Epithelial cell of proximal tubule (primary cell): ENCODE measurements at places on chromosomes 12 and 14.

DNA sequence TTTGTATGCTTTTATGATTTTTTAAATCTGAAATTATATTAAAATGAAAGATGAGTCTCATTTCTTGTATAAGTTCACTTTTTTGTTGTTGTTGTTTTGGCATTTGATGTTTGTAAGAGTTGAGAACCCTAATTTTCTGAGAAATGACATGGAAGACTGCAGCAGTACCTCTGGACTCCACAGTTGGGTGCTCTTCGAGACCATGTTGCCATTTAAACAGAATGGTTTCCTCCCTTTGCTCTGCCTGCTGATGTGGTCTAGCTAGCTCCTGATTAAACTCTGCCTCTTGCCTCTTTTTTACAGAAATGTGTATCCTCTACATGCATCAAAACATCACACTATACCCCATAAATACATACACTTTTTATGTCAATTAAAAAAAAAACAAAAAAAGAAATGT, 5.8 kb upstream of the LTA4H start:
- DNase-seq, result no peak

GRCh38 chr14:77180726-77181602, 634 bp upstream of the TMEM63C start:
- DNase-seq, result no peak

DNA sequence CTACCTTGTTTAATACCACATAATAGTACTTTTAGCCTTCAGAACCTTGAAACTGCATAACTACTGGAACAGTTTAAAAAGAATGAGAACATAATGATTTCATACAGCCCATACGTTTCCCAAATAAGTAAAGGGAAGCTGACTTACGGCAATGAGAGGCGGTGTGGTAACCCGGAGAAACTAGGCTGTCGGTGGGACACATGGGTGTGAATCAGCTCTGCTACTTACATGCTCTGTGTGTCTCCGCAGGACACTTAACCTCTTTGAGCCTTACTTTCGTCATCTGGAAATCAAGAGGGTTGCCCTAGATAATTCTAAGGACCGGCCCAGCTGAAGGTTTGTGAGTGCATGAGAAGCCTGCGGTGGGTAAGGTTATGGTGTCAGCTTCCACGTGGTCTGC, 49.3 kb upstream of the PLEKHG3 start:
- no peak for DNase-seq

- DNase-seq, result no peak
These were observed 11.2 kb downstream of the MOK start for GRCh38 chr14:102293781-102294180.

GRCh38 chr14:51094282-51094821, 553 bp downstream of the TRIM9 start:
- DNase-seq, result no peak

- DNase-seq, result no peak
These were observed 212.9 kb downstream of the NRXN3 start for GRCh38 chr14:78383060-78383459.

DNA sequence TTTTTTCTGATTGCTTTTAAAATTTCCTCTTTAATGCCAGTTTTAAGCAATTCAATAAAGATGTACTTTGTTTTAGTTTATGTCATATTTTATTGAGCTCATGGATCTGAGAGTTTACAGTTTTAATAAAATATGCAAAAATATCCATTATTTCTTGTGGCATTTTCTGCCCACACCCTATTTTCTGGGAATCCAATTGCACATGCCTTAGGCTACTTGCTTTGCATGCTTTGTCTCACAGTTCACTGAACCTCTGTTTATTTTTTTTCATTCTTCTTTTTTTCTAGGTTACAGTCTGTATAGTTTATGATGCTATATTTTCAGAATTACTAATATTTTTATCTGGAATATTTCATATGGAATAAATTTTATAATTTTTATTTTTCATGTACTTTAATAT, 1258.0 kb downstream of the FSCB start:
- no peak for DNase-seq

DNA sequence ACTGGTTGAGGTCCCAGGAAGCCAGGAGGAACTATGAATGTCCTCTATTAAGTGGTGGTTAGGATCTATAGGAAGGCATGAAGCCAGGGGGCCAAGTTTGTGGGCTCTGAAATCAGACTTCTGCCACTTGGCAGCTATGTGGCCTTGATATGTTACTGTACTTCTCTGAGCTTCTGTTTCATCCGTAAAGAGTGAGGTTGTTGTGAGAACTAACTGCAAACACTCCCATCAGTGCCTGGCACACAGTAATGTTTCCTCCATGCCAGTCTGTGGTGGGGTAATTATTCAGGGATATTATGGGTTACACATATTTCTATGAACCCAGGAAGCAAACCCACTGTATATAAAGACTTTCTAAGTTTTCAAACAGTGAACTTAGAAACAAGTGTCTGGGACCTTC, 57.4 kb downstream of the PLXNC1 start:
- no peak for DNase-seq

DNA sequence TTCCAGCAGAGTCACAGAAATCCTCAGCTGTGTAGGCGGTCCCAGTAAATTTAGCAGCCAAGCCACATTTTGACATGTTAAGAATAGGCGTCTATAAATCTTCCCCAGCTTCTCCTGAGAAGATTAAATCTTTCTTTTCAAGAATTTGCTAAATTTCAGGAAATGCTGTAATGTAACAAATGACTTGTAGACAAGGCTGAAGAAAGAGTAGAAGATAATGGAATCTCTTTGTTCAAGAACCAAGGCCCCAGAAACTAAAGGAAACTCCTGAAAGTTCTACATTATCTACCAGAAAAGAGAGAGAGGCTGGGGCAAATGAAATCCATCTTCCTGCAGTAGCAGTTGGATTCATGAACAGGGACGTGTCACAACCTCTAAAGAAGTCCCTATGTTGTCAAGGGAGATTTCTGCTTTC, 760.3 kb downstream of the NOVA1 start:
- DNase-seq, result no peak

DNA sequence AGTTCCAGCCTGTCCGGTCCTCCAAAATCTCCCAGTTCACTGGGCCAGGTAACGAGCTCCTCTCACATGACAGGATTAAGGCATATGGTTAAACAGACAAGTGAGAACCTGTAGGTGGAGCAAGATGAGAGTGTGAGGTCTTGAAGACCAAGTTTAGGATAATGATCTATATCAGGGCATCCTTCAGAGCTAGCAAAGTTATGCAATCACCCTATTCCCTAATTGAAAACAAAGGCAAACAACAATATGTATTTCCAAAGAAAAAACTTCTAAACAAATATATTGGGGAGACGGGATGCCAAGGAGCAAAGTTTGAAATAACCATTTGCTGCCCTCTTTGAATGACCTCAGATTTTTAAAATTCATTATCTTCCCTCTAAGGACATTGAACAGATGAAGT, 571.2 kb downstream of the BCL11B start:
- no peak for DNase-seq

GRCh38 chr12:5827591-5827990, 117.5 kb downstream of the ANO2 start:
- DNase-seq, result no peak

DNA sequence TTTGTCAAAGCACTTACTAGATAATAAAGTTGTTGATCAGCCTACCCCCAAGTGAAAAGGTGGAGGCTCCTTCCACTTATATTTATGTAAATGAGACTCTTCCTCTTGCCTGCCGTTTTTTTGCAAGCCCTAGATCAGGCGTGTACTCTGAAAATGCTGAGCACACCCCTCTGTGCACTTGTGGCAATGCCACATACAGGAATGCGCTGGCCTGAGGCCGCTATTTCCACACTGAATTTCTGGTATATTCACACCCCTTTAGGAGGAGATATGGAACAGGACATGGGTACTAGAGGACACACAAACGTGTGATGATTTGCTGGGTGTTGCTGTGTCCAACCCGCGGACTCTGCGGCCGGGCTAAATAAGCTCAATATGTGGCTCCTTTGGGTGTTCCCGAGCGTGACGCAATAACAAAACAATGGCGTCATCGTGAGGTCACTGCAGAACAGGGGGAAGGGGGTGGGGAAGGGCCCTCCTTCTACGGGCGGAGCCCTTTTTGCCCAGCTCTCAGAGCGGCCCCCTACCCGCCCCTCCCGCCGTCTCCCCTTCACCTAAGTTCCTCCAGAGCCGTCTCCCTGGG, 554 bp upstream of the TSPAN31 start:
- DNase-seq, result no peak

DNA sequence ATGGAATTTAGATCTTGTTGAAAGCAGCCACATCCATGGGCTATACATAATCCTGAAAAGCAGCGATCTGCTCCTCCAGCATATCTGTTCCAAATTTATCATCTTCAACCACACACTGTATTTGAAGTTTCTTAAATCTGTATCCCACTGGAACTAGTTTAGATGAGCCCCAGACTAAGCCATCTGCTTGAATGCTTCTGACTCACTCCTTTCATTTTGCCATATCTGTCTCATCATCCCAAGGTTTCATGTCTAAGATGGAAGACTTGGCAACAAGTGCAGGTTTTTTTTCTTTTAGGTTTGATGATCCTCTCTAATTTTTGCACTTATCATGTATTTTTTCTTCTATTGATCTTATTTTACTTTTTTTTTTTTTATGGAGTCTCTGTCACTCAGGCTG, 54.4 kb upstream of the TMEM263 start:
- DNase-seq, result no peak

DNA sequence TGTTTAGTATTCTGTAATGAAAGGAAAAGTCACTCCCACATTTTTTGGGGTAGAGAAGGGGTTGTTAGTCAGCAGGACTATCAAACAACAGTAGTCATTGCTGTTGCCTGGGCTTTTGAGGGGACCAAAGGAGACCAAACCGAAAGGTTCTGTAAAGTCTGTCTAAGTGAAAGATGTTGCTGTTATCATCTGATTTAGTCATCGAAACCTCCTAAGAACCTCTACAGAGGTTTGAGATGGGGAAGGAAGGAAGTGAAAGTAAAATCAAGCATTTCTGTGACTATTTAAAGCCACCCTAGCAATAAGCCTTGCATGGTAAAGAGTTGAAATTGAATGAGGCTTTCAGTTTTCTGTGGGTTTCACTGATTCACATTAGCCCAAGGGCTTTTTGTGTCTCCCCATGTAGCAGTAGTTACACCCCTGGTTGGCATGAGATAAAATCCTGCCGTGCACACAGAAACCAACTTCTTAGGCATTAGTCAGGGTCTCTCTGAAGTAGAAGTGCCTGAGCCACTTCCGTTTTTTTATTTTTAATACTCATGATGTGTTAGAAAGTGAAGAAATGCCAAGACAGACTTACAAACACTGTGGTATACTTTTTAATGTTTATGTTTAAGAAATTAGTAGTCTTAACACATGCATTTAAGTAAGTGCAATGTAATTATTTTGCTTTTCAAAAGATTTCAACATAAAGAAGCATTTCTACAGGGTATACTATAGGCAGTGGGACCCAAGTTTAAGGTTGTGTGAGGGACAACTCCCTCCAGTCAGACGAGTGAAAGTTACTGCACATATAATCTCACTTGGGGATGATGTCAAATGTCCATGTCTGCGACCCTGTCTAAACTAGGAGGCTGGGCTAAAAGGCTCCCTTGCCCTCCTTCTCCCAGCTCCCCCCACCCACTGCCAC, 50.4 kb downstream of the DYRK2 start:
- no peak for DNase-seq

DNA sequence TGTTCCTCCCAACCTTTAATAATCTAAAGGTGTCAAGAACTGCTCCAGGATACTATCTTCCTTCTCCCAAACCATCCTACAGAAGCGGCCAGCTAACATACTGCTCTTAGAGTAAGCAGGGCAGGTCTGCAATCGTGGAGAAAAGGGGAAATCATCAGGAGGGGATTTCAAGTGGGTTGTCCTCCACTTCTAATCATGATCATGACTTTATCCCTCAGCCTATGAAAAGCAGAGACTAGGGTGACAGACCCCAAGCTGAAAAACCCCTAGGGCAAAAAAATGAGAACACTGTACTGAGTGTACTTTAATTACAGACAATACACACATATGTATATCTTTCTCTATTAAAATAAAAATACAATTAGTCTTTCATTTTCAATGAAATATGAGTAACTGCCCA, 13.9 kb downstream of the DUSP16 start:
- DNase-seq, result no peak

GRCh38 chr14:70714055-70714550, 72.4 kb downstream of the TTC9 start:
- no peak for DNase-seq

DNA sequence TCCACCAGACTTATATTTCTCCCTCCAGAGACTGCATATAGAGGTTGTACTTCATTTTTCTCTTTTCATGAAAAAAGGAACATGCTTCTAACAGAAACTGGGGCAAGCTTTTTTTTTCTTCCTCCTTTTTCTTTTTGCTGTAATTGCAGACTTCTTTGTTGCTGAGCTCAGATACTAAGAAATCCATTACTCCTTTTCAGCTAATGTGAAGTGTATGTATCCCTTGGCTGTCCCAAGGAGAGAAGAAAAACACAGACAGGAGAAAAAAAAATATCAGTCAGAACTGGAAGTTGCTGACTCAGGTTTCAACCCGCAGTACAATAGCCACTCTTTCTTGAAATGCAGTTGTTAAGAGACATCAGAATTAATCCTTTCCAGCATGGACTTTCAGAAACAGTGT, 1248.4 kb downstream of the LRFN5 start:
- DNase-seq, result no peak

- DNase-seq, result no peak
These were observed 56.9 kb downstream of the ADGRD1 start for GRCh38 chr12:131010396-131011131.

DNA sequence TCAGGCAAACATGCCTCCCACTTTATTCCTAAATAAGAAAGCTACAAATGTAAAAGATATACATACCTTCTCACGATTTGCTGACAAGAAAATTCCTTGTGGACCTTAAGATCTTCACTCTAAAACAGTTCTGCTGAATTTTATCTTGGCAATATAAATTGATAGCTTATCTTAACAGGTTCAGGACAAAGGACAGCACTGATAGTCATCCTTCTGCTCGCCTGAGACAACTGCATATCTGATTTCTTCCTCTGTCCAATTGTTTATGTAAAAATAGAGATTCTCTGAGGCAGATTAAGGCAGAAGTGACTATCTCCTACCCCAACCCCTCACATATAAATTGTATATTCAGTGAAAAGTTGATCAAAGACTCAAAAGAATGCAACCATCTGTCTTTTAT, 44.9 kb downstream of the CAPZA3 start:
- DNase-seq, result no peak

DNA sequence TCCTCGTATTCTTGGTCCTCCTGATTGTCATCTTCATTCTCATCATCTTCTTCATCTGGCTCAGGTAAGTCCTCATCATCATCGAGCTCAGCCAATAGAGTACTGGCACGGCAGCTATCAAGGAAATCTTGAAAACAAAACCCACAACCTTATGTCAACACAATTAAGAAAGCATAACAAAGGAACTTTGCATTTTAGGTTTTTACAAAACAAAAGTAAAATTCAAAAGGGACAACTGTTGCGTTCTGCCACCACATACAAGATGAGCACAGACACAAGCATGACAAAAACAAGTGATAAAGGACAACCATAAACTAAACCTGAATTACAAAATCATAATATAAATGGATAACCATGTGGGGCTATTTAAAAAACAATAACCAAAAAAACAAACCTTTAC, 84.7 kb downstream of the HECTD1 start:
- DNase-seq, result no peak

- no peak for DNase-seq
These were observed 24.4 kb downstream of the DHRS2 start for GRCh38 chr14:23660290-23661226.
